ENCODE measurements at places on chromosomes 1 and 21.

GRCh38 chr1:121587777-121588176 is 403.0 kb downstream of the SRGAP2C start:
- no peak for DNase-seq

DNA sequence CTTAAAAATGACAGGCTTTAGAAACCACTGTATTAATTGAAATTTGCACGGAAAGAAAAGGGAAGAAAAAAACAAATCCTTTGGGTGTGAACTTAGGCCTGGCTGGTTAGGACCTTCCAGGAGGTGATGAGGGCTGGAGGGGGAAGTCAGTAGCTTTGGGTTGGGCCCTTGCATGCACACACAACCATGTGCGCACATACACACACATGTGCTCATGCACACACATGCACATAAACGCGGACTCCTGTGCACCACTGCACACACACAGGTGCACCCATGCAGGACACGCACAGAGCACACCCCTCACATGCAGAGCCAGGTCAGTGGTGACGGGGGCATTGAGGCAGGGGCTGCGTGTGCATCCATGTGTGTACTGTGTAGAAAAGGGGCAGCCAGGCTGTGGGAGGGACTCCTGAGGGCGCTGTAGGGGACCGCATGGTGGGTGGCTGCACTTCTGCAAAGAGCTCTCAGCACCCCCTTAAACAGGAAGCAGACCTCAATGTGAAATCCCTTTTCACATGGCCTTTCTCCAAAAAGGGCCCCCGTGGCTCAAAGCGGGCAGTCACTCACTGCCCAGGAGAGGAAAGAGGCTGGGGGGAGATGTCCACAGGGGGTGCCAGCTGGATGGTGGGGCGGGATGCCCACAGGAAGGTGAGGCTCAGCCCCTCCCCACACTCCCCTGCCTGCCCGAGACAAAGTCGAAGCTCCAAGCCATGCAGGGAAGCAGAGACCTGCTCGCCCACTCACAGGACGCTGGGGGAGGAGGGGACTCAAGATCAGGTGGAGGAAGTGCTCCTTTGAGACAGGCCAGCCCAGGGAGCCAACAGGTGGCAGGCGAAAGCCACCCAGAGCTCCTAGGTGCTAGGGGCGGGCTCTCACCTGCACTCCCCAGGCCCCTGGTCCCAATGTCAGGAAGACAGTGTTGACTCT is 95.2 kb downstream of the ITPKB start:
- DNase-seq = no peak

GRCh38 chr21:31606081-31606874 is 53.2 kb upstream of the SOD1 start:
- DNase-seq = no peak

DNA sequence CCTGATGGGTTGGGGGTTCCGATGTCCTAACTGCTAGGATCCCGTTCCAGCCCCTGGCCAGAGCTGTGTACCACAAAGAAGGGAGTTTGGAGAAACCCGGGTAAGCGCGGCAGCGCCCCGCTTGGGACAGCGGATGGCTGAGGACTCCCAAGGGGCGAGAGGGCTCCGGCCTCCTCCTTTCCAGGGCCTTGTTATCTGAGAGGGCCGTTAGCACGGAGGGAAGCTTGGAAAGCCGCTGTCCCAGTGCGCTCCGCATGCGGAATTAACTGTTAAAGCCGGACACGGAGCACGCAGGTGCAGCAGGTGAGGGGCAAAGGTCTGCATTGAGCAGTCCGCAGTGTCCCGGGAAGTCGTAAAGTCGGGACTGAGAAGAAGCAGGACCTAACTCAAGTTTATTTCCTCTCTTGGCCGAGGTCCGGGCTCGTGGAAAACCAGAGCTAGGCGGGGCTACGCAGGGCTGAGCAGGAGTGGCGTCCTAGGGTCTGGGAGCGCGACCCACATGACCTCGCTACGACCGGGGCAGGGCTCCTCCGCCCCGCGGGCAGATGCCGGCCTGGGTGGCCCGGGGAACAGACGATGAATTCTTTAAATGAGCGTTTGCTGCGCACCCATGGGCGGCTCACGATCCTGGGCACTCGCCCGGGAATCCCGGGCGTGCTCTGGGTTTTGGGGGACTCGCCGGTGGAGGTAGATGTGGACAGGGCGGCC is 4.5 kb downstream of the LHX4 start:
- no peak for DNase-seq

DNA sequence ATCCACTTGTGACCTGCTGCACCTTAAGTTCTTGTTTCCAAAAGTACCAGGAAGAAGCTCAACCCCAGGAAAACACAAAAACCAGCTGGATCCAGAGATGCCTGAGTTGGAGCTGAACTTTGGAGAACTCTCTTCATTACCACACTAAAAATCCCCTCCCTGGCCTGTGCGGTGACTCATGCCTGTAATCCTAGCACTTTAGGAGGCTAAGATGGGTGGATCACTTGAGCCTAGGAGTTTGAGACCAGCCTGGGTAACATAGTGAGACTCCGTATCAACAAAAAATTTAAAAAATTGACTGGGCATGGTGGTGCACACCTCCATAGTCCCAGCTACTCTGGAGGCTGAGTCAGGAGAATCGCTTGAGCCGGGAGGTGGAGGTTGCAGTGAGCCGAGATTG is 6.2 kb downstream of the MAP1LC3C start:
- DNase-seq = no peak

GRCh38 chr1:1330366-1331067 is 563 bp upstream of the TAS1R3 start:
- no peak for DNase-seq

GRCh38 chr1:198699167-198700015 is 60.6 kb downstream of the PTPRC start:
- no peak for DNase-seq

DNA sequence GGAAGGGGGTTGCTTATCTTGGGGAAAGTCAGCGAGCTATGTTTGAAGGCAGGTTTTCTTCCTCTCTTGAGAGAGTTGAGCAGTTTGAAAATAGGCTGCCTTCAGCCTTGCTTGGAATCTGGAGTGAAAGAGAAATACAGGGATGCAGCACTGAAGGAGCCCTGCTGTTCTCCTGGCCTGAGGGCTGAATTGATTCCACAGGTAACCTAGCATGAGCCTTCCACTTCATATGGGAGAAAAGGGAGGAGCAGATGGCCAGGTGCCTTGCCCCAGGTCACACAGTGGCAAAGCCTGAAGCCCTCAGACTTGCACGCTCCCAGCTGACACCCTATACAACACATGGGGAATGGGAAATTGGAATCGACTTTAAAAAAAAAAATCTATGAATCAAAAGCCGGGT is 88.0 kb upstream of the WLS start:
- DNase-seq = no peak

GRCh38 chr1:109954041-109954512 is 30.5 kb upstream of the AHCYL1 start:
- no peak for DNase-seq

DNA sequence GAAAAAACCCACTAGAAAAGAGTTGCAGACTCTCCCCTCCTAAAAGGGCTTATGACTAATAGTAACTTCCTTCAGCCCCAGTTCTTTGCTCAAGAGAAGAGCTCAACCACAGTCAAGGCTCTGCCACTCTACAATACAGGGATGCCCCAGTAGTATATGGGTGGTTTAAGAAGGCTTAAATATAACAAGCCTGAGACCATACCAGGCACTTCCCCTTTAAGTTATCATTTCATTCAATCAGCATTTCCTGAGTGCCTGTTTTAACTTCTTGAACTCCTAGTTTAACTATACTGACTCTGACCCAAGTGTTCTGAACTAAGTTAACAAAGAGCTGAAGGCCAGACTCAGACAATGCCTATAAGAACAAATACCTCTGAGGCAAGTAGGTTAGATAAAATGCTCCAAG is 19.8 kb downstream of the PRPF38A start:
- DNase-seq = no peak

DNA sequence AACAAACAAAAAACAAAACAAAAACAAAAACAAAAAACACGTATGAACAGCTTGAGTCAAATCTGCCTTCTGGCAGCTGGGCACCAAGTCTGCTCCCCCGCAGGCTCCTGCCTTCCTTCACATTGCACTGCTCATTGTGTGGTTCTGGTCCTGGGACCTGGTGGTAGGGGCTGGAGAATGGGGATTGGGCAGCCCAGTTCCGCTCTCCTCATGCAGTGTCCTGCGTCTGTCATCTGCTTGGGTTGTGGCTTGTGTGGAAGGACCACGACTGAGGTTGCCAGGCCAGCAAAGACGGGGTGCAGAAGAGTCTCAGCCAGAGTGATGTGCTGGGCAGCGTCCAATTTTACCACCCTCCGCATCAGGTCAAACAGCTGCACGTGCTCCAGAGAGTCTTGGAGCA is 11.1 kb downstream of the OR2AJ1 start:
- DNase-seq = no peak

DNA sequence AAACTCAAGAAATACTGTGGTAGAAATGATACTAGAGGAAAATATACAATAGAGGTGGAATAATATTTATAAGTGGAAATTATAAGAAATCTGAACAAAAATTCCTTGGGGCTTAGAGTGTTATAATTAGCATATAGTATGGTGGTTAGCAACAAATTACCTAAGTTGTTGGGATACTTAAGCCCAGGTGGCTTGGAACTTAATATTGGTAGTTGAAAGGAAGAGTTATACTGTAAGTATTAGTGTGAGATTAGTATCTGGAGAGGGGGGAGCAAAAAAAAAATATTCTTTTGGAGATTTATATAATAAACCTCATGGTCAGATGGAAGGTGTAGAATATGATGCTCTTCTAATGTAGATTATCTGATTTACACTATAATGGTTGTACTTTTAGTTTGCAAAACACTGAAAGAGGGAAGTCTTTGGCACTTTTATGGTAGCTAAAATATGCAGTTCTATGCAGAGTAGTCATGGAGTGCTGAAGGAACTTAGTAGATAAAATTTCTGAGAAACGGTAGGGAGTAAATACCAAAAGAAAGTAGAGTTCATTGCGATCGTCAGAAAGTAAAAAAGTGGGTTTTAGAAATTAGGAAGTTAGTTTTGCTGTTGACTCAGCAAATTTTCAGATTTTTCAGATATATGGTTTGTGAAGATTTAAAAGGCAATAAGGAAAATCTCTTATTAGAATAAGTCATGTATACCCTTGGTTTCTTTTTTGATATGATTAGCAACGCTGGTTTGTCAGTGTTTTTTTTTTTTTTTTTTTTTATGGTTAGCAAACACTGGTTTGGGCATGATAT is 45.7 kb downstream of the MTF2 start:
- no peak for DNase-seq

DNA sequence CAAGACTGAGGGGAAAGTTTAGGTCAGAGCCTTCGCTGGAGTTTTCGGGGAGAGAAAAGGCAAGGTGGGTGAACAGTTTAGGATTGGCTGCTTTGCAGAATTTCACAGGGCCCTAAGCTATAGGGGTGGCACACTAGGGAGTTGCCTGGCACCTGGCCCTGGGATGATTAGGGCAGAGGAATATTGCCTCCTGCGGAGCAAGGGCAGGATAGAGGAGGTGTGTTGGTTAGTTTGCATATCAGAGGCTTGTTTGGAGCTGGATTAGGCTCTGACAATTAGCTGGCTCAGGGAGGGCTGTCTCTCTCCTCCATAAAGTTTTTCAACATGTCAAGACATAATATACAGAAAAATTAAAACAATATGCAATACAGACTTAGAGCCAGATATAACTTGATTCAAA is 436.4 kb downstream of the DISC1 start:
- DNase-seq = no peak

GRCh38 chr1:1058921-1059493 is 15.1 kb downstream of the RNF223 start:
- DNase-seq = no peak

DNA sequence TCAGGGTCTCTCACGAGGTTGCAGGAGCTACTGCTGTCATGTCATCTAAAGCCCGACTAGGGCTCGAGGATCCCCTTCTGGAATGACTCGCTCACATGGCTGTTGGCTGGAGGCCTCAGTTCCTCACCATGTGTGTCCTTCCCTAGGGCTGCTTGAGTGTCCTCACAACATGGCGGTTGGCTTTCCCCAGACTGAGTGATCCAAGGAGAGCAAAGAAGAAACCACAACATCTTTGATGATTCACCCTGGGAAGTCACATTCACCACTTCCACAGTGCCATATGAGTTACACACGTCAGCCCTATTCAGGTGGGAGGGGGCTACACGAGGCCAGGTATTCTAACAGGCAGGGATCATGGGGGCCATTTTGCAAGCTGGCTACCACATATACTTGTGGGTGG is 64.9 kb downstream of the FHAD1 start:
- no peak for DNase-seq

DNA sequence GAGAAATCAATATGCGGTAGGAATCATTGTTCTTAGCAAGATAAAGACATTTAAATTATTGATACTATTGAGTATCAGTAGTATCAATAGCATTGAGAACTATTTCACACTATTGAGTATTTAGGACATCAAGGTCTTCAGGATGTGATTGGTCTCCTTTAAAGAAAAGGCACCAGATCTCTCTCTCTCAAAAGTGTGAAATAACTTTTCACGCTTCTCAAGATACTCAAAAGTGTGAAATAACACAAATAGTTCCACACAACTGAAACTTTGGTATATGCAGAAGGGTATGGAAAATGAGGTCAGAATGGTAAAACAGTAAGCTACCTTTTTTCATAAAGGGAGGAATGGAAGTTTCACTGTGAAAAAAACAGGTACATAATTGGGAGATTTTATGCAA is 6.7 kb upstream of the PYHIN1 start:
- DNase-seq = no peak

- DNase-seq = no peak
Observed at GRCh38 chr1:170370087-170370486, 161.9 kb upstream of the GORAB start.

DNA sequence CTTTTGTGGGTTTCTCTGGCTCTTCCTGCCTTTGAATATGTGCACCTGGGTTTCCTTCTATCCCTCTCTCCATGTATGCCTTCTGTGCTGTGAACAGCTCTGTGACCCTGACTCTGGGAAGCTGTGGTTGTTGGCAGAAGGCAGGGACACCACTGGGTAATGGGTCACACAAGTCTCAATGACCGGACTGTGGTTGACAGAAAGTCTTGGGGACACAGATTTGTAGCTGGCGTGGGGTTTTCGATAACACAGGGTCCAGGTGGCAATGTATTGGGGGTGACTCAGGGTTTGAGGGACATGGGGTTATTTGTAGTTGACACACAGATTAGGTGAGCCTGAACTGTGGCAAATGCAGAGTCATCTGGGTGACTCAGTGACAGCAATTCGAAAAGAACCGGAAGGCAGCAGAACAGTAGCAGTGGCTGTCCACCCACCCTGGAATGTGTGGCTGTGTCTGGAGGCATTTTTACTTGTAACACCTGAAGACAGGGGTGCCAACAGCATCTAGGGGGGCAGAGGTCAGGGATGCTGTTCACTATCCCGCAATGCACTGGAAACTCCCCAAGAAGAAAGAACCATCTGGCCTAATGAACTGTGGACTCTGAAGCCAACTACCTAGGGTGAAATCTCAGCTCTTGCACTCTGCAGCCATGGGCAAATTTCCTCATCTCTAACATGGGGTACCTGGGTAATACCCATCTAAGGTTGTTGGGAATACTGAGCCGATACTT is 13.0 kb upstream of the SLC6A9 start:
- DNase-seq = no peak

All from NCI-H524 treated with DMSO at 0.1 percent for 48 hours (cell line).